ENCODE measurements at places on chromosomes 1 and 21.

GRCh38 chr1:25796811-25797458 is 3.1 kb upstream of the SELENON start:
- peak; percentile 77 for DNase-seq

GRCh38 chr1:54610048-54610447 is 13.3 kb downstream of the FAM151A start:
- DNase-seq, result no peak

GRCh38 chr1:228898582-228898992 is 163.3 kb downstream of the RHOU start:
- DNase-seq, result no peak

DNA sequence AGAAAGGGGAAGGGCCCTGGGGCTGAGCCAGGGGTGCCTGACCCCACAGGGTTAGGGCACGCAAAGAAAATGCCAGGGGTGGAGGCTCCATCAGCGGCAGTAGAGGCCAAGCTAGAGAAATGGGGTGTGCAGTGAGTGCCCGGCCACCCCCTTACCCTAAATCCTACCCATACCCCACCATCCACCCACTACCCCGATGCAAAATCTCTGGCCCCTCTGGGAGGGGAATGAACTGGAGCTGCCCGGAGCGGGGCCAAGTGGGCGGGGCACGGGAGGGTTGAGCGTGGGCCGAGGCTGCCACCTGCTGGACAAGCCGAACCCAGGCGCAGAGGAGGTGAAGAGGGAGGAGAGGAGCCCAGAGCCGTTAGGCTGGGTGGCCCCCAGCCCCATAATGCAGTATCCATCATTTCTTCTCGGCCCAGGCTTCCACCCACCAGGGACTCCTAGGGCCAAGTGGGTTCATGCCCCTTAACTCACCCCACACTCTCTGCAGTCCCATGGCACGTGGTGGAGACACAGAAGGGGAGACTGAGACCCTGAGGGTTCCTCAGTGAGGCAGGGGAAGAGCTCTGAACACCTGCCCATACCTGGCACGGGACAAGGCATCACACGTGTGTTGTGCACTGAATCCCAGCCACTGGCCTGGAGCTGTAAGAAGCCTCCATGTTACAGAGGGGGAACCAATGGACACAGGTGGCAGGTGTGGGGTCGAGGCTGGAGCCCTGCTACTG is 1.4 kb upstream of the C1QC start:
- DNase-seq, result peak; percentile 53

- DNase-seq, result no peak
Measured at GRCh38 chr1:170284951-170285350, 139.2 kb downstream of the NTMT2 start.

DNA sequence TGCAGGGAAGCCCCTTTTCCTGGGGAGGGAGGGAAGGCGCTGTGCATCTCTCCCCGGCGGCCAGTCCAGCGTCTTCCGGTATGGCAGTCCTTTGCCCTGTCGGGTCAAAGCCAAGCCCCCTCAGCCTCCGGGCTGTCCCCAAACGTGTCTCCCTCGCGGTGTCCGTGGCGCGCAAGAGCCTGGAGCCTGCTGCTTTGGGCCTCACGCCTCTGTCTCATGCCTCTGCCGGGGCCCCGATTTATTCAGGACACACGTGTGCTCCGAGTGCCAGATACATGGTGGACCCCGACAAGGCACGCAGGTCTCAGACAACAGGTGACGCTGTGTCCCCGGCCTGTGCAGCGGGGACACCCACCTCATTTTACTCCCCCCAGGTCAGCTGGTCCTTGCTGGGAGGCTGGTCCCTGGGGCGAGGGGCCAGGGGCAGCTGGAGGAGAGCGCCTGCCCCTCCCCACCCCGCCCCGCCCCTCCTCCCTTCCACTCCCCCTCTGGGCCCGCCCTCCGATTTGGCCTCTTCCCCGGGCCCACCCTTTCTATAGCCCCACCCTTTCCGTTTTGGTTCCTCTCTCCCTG is 176.7 kb downstream of the CAMTA1 start:
- no peak for DNase-seq

DNA sequence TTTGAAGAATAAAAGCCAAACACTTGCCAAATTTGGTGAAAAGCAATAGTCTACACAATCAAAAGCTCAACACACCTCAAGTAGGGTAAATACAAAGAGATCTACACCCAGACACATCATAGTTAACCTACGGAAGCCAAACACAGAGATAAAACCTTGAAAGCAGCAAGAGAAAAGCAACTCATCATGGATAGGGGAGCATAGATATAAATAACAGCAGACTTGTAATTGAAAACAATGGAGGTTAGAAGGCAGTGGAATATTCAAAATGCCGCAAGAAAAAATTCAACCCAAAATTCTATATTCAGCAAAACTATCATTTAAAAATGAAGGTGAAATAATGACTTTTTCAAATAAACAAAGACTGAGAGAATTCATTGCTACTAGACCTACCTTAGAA is 105.1 kb downstream of the ITSN1 start:
- DNase-seq, result no peak

- no peak for DNase-seq
Measured at GRCh38 chr21:34199121-34199910, 125.9 kb downstream of the MRPS6 start.

GRCh38 chr1:65066419-65066765 is 81.6 kb upstream of the AK4 start:
- no peak for DNase-seq

DNA sequence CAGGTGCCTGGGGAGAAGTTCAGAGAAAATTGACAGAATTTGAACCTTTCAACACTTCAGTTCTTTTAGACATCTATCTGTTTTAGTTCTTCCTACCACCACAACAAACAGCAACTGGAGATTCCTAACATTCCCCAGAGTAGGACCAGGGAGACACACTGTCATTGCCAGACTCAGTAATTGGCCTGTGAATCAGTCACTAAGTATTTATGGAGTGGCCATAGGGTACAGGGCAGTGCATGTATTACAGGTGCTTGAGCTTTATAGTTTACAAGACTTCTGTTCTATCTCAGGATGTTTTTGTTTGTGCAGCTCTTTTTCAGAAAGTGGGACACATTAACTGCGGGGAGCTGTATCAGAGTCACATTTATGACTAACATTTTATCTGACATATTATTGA is 1.7 kb downstream of the CDC14A start:
- peak; percentile 37 for DNase-seq

DNA sequence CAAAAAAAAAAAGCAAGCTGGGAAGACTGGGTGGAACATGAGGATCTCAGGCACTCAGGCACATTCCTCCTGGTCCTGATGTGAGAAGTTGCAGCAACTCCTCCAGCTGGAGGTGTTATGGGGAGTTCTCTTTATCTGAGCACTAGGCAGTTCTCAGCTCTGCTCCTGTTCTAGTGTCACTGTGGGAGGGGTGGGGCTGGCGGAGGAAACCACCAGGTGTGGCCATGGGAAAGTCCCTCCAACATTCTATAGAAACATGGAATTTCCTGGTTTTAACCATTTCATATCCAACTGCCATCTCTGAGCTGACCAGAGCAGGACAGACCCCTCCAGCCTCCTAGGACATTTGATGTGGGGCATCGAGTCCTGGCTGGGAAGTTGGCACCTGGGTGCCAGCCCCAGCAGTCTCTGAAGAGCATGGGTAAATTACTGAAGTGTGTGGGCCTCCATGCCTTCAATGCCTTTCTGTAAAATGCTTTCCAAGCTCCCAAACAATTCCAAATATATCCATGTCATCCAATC is 804 bp upstream of the IKBKE start:
- DNase-seq, result no peak

- DNase-seq, result no peak
Measured at GRCh38 chr1:54275349-54275748, 75.4 kb downstream of the MRPL37 start.

- no peak for DNase-seq
Measured at GRCh38 chr1:46113948-46114347, 18.5 kb downstream of the PIK3R3 start.

DNA sequence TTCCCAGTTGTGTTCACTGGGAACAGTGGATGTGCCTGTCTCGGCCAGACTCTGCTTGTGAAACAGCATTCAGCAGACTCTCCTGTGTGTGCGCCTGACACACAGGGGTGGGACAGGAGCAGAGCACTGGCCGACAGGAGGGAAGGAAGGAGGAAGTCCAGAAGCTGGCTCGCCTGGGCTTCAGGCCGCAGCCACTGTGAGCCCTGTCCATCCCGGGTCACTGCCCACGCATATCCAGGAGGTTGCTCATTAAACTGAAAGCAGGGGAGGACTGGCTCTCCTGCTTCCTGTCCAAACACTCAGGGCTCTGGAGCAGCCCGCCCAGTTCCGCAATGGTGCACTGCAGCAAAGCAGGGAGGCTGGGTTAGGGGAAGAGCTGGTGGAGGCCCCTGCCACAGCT is 218.7 kb upstream of the VAMP3 start:
- no peak for DNase-seq

DNA sequence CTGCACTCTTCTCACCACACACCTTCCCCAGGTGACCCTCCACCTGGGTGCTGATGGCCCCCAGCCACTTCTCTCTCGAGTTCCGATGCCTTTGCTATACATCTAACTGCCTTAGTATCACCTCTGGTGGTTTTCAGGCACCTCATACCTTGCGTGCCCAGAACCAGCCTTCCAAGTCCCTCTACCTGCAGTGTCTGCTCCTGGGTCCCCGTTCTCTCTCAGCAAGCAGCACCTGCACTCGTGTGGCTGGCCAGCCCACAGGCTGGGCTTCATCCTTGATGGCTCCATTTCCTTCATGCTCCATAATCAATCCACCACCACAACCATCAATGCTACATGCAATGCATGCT is 49.2 kb upstream of the EDN2 start:
- DNase-seq, result no peak

DNA sequence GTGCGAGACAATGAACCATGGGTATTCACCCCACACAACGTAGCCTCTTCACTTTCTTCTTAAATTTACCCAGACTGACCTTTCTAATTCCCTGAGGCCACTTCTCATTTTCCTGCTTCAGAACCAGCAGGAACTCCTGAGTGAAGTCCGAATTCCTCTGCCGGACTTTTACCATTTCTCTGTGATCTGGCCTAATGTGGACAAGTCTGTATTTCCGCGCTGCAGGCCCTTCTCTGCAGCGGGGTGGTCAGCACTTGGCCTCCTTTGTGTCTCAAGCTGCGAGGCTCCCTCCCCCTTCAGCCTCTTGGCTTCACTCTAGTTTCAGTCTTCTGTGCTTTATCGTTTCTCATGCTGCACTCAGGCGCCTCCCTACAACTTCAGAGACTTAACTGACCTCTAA is 9.4 kb upstream of the CTBS start:
- peak; percentile 15 for DNase-seq

- DNase-seq, result no peak
Measured at GRCh38 chr1:231329483-231329882, 8.2 kb downstream of the EXOC8 start.

- no peak for DNase-seq
Measured at GRCh38 chr1:176119549-176119948, 87.5 kb downstream of the COP1 start.

DNA sequence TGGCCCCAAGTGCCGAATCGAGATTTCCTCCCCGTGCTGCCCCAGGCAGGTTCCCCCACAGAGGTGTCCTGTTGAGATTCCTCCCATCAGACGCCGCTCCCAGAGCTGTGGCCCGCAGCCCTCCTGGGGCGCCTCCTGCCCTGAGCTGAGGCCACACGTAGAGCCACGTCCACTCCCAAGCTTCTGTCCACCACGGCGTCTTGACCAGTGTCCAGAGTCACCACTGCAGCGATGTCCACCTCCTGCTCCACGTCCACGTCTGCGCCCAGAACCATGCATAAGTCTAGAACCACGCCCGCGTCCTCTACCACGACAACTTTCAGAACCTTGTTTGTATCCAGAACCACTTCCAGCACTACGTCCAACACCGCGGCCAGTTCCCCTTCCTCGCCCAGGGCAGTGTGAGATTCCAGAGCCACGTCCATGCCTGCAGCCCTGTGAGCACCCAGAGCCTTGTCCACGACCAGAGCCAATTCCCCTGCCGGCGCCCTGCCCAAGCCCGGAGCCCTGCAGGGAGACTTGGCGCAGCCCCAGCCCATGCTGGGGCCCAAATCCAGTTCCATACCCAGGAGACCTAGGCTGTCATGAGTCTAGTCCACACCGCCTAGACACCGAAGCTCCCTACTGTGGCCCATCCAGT is 2.8 kb downstream of the KPRP start:
- no peak for DNase-seq

DNA sequence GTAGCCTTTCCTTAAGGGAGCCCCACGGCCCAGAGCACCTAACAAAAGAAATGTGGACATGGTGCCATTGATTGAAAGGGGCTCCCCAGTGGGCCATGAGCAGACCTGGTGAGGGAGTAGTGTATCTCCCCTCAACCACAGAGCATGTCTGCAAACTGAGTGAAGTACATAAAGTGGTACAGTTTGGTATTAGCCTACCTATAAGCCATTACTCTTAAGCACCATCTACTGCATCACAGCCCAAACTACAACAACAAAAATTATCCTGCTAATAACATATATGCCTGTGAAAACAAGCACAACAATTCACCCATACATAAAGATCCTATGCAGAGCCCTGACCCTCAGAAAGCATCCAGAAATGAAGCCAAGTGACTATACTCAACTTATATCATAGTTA is 407.8 kb downstream of the PTPRC start:
- no peak for DNase-seq

DNA sequence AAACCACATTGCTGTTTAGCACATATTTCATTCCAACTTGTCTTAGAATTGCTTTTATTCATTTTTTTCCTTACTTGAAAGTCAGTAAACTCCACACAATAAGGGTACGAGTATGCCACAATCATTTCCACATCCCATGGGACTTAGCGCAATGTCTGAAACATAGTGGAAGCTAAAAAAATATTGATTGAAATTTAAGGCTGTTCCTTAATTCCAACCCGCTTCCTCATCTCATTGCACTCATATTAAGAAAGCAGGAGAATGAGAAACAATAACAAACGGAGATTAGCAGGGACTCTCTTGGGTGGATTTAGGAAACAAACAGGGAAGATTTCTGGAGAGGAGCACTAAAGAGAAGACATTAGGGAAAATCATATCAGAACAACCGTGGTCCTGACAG is 39.3 kb upstream of the RGS4 start:
- DNase-seq, result no peak

DNA sequence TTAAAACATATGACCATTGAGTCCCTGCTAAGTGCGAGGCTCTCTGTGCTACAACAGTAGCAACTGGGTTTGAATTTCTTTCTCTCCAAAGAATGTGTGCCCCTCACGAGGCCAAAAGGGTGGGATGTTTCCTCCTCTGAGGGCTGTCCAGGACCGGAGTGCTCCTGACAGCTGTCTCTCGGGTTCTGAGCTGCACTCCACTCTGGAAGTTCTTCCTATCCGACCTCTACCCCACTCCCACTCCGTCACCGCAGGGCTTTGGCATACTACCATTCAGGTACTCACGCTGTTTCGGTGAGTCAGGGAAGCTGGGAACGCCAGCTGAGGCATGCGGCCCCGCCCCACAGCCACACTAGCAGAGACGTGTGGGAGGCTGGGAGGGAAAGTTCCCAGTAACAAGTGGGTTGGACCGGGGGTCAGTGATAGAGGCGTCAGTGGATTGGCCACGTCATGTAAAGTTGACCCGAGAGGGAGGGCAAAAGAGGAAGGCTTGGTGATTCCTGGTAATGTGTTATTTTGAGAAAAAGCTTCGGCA is 705 bp upstream of the SLC50A1 start:
- peak; percentile 77 for DNase-seq

GRCh38 chr1:23123528-23123927 is 45.1 kb downstream of the LUZP1 start:
- DNase-seq, result no peak

All from left kidney (tissue), 8 donors.